ENCODE measurements at places on chromosomes 13 and 19.

GRCh38 chr19:7856679-7857663 is 17.2 kb downstream of the PRR36 start:
- no peak for DNase-seq

GRCh38 chr19:50779504-50780457 is 9.5 kb downstream of the GPR32 start:
- DNase-seq: peak; percentile 84

DNA sequence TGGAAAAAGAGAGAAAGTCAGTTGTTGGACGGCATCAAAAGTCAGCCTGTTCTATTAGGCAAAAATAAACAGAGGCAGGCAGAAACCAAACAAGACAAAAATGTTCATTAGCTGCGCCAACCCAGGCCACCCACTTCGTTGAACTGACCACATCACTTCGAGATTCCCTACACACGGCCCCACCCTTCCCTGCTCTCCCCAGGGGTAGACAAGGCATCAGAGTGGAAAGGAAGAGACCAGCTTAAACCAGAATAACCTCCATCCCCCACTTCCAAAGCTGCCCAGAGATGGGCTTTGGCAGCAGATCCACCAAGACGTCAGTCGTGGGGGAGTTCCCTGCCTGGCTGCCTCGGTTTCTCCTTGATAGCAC is 204.6 kb upstream of the TSHZ3 start:
- no peak for DNase-seq

GRCh38 chr19:16702123-16702522 is 17.5 kb upstream of the NWD1 start:
- DNase-seq: no peak

- no peak for DNase-seq
These were observed 8.0 kb downstream of the C19orf25 start for GRCh38 chr19:1471010-1471514.

- DNase-seq: no peak
These were observed 7.1 kb upstream of the S1PR2 start for GRCh38 chr19:10238172-10238783.

- DNase-seq: no peak
These were observed 27.2 kb upstream of the FEM1A start for GRCh38 chr19:4764393-4764660.

DNA sequence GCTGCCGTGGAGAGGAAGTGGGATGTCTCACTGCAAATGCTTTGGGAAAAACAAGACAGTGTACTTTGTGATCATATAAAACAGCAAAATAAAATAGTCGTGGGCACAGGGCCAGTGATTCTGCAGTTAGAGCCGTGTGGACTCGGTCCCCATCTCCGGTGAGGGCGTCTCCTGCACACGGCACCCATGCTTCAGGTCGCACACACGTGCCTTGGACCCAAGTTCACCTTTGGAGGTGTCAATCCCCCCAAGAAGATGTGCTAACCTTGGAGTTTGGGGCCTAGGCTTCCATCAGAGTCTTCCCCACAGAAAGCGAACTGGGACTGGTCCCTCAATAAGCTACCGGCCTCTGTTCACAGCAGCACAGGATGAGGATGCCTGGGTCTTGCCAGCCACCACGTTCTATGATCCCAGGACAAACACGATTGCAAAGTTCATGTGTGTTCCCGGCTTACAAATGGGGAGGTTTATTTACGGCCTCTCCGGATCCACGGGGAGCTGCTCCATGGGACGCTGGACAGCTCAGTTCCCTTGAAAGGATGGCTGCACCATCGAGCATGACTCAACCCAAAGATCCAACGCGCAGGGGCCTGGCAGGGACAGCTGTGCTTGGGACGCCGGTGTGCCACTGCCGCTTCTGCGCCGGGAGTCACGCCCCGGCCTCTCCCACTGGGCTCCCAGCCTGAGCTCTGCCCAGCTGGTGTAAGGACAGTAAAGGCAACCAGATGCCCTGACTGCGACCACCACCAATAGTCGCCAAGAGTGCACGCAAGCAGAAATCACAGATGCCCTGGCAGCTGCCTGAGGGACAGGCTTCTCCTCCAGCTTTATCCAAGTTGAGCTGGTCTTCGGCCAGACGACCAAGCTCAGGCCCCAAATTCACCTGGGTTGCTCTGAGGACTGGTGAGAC is 8.6 kb downstream of the GAS6 start:
- DNase-seq: peak; percentile 64

All from head of caudate nucleus (tissue), 42 donors.